ENCODE measurements at places on chromosomes 6 and 20.

DNA sequence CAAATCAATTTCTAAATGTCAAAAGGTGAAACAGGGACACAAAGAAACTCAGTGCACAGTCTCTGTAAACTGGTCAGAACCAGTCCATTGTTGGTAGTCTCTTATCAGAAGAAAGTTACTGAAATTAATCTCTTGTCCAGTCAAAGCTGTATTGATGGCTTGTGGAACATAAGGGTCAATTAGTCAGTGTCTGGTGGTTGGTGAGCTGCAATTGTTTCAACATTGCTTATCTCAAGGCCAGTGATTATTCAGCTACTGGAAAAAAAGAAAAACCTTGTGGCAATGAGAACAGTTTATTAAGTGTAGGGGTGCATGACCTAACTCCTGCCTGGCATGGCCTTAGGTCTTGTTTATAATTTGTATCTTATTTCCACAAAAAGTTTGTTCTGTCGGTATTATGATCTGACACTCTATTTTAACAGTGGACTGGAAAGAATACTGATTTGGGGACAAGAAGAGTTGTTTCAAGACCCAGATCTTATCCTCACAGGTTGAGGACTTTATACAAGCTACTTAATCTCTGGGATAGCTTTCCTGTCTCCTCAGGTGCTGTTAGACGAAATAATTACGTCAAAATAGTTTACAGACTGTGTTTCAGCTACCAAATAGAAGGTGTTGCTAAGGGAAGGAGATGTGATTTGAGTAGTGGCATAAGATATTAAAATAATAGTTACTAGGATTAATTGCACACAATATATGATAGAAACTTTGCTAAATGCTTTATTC is 520.0 kb upstream of the IRAK1BP1 start:
- DNase-seq = no peak

- DNase-seq = no peak
Observed at GRCh38 chr6:2913621-2914317, 10.7 kb upstream of the SERPINB9 start.

DNA sequence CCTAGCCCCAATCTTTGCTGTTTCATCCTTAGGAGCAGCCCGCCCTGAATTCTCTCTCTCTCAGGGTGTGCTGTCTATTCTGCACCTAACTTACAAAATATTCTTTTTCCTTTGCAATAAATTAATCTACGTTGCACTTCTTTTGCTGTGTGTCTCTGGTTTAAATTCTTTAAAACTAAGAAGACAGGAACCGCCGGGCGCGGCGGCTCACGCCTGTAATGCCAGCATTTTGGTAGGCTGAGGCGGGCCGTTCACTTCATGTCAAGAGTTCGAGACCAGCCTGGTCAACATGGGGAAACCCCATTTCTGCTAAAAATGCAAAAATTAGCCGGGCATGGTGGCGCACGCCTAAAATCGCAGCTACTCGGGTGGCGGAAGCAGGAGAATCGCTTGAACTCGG is 148.5 kb upstream of the PRSS16 start:
- no peak for DNase-seq

GRCh38 chr6:159941286-159942113 is 27.4 kb upstream of the IGF2R start:
- peak; percentile 3 for DNase-seq

DNA sequence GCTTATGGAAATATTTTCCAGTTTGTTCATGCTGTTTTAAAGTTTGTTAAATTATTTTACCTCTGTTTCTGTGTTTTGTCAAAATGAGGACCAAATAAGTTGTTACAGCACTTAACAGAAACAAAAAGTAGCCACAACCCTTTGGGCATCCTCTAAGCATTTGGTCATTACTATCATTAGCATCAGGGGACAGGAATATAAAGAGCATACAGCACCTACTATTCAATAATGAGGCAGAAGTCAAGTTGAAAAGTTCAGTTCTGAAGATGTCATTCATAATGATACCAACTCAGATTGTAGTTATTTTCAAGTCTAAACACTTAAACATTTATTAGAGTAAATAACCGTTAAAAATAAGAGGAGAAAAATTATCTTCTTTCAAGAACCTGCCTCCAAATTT is 862.3 kb upstream of the FLRT3 start:
- no peak for DNase-seq

DNA sequence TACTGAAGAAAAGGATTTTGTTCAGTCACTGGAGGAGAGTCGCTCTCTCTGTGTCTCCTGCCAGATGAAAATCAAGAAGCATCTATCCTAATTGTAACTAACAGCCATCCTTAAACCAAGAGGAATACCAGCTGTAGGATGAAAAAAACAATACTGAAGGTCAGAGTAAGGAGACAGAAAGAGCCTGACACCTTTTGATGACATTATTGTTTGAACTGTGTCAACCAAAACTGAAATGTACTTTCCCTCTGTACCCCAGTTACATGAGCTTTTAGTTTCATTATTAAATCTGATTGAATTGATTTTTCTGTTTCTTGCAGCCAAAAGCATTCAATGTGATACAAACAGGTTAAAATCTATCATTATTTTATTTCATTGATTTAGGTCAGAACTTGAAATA is 17.2 kb upstream of the BTBD9 start:
- DNase-seq = no peak

- no peak for DNase-seq
Observed at GRCh38 chr20:39019027-39019426, 56.9 kb downstream of the DHX35 start.

- DNase-seq = no peak
Observed at GRCh38 chr6:20331042-20331441, 70.6 kb upstream of the E2F3 start.

DNA sequence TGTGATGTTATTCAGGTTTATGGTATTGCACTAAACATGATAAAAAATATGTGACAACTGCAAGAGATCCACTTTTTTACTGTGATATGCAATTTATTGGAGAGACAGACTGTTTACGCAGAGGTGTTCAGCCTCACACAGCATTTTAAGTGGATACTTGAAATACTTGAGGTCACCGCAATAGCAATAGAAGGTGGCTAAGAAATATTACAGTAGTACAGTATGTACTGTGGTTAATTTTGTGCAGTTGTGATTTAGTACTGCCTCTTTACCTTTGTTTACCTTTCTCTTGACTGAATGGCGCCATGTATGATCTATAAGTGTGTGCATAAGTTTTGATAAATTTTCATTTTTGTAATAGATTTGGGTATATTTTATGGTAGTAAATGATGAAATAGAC is 17.4 kb downstream of the MACROD2 start:
- no peak for DNase-seq

GRCh38 chr20:4830696-4831095 is 109.0 kb downstream of the PRND start:
- no peak for DNase-seq

GRCh38 chr6:145784683-145785082 is 29.9 kb downstream of the FBXO30 start:
- no peak for DNase-seq

GRCh38 chr6:135291288-135292076 is 110.4 kb downstream of the MYB start:
- no peak for DNase-seq

DNA sequence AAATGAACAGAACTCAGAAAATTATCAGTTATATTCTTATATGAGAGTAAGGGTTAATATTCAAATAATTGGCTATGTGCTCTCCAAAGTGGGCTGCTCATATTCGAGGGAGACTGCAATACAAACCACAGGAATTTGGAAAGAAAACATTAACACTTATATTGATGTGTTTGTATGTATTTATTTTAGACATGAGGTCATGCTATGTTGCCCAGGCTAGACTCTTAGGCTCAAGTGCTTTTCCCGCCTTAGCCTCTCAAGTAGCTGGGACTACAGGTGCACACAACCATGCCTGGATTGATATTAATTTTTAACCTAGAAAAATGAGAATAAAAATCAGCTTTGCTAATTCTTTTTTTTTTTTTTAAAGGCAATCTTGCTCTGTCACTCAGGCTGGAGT is 35.0 kb downstream of the BTBD9 start:
- no peak for DNase-seq

- peak; percentile 19 for DNase-seq
Observed at GRCh38 chr20:40896814-40897700, 131.6 kb upstream of the TOP1 start.

DNA sequence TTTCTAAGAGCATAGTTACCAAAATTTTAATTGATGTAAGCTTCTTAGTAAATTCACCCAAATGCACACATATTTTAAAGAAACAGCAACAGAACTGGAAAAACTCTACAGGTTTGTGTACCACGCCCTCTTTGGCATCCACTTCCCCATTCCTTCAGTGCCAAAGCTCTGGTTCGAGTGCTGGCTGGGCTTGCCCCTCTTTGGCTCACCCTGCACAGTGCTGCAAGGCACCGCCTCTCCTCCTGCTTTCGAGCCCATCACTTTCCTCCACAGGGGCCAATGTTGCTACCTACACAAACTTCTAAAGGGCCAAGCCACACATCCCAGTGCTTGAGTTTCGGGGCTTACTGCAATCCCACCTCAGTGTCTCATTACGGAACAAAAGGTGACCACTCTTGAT is 9.6 kb downstream of the LRP11 start:
- no peak for DNase-seq

GRCh38 chr20:40931410-40932044 is 97.1 kb upstream of the TOP1 start:
- DNase-seq = no peak

- DNase-seq = no peak
Observed at GRCh38 chr20:49482621-49483017, at the start of gene KCNB1. Gene KCNB1, minus strand, starts transcription at chr20:49482668. Its CDS starts 188 bp downstream, at chr20:49482480.

- DNase-seq = peak; percentile 30
Observed at GRCh38 chr6:3222506-3223038, 4.9 kb downstream of the TUBB2B start.

DNA sequence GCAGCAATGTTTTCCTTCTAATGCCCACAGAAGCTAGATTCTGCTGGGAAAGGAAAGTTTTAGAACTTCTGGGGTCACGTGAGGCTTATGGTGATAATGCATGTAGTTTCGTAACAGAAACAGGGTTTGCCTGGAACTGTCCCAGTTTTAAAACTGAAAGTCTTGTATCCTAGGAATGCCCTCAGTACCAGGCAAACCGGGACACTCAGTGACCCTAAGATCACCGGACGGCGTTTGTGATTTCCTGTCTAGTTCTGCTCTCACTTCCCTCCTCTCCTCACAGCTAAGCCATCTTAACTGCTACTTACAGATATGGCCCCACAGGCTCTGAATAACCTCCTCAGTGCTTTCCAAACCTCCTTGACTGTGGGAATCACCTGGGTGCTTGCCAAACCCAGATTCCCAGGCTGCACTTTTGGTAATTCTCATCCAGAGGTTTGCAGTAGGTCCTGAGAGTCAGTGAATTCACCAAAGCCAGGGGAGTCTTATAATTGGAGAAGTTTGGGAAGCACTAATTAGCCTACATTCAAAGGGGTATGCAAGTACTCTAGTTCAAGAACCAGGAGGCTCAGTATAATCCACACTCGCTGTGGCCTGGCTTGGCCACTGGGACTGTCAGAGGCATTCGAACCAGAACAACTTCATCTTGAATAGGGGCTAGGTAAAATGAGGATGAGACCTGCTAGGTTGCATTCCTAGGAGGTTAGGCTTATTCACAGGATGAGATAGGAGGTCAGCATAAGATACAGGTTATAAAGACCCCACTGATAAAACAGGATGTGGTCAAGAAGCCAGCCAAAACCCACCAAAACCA is 231.6 kb upstream of the MYLIP start:
- no peak for DNase-seq

GRCh38 chr20:7841291-7841970 is 98.8 kb downstream of the HAO1 start:
- DNase-seq = no peak
